Activated CD4-positive, alpha-beta T cell treated with anti-CD3 and anti-CD28 coated beads, Interleukin-2, Interleukin-6, amounts not matched to agents 100 ng/mL and 50 ng/mL, durations not matched to agents 16 hours and 8 hours (primary cell): ENCODE measurements at places on chromosomes 3 and 15.

DNA sequence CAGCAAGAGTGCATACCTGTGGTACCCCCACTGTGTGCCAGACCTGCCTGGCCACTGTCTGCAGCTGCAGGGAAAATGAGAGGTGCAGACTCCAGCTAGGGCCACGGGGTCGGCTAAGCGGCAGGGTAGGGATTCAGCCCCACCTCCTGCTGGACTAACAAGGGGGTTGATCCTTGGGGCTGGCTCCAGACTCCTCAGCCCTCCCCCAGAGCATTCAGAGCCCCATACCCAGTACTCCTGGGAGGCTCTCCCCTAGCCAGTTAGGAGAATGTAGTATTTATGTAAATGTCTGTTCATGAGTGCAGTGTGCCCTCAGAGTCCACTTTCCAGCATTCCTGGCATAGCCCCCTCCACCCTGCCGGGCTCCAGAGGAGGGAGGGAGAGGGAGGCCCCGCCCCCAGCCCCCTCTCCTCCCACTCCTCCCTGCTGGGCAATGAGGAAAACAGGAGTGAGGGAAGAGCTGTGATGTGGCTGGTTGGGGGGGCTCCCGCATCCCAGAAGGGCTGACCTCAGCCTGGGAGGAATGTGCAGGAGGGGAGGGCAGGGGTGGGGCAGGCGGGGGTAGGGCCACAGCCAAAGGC, 4.5 kb upstream of the SEMA3B start:
- no peak for DNase-seq

DNA sequence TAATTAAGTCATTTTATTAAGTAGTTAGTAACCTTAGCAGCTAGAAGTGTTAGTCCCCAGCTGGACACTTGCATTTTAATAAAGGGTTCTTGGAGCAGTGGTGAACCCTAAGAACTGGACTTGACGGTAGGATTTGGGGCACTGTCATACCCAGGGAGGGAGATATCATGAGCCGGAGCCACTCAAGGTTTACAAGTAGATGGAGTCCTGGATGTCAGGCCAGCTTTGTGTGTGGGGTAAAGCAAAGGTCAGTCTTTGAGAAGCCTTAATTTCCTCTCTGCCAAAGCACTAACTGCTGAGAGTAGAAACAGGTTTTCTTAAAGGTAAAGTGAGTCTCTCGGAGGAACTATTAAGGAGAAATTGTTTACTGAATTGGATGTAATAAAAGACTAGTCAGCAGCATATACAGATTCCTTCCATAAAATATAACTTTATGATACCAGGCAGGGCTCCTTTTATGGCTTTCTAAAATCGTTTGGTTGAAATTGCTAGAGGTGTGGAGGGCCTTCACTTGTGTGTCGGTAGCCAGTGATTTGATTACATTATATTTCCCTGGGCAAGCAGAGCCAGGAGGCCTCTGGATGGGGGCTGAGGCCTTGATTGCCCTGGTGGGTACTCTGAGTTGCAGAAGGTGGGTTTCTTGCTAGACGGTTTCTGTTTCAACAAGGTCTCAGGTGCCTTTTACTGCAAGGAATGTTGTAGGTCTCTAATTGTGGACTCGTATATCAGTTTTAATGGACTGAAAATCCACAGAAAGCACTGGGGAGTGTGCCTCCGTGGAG, 23.1 kb downstream of the SQOR start:
- no peak for DNase-seq

DNA sequence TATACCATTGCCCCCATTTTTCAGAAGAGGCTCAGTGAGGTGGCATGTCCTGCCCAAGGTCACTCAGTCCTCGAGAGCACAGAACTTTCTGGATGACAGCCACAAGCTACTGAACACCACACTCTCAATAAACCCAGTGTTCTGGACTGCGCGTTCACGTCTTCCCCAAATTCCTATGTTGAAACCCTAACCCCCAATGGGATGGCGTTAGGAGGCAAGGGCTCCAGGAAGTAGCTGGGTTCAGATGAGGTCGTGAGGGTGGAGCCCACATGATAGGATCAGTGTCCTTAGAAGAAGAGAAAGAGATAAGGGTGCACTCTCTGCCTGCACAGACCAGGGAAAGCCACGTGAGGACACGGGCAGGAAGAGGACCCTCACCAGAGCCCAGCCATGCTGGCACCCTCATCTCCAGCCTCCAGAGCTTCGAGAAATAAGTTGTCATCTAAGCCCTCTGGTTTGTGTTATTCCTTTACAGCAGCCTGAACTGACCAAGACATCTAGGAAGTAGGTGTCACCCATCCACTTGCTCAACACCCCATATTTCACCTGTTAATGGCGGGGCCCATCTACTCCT, 324.0 kb downstream of the UACA start:
- DNase-seq, result no peak

DNA sequence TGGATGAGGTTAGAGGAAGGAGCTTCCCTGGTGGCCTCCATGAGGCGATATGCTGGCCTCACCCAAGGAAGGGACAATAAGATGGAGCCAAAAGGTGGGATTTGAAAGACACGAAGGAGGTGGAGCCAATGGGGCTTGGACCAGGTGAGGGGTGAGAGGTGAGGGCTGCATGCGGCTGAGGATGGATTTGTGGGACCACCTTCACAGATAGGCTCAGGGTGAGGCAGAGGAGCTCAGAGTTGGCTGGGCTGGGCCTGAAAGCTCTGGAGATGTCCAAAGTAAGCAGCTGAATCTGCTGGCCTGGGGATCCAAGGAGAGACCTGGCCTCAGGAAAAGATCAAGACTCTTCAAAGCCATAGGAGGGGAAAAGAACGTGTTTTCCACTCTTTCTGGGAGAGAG, 49.8 kb downstream of the EXOG start:
- no peak for DNase-seq

DNA sequence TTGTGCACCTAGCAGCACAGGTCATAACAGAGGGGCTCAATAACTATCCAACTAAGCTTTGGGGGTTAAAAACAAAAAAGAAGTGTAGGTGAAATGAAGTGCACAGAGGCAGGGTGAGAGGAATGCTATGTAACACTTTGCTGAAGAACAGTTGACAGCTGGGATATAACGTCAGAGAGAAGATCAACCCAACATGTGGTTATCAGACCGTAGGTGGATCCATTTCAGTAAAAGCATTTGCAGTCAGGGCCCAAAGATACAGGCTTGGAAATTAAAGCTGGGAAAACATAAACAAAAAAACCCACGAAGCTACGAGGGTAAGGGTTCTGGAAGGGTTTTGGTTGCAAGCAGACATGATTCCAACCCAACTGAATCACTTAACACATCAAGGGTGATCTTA, 377.5 kb upstream of the NR2F2 start:
- DNase-seq, result no peak

DNA sequence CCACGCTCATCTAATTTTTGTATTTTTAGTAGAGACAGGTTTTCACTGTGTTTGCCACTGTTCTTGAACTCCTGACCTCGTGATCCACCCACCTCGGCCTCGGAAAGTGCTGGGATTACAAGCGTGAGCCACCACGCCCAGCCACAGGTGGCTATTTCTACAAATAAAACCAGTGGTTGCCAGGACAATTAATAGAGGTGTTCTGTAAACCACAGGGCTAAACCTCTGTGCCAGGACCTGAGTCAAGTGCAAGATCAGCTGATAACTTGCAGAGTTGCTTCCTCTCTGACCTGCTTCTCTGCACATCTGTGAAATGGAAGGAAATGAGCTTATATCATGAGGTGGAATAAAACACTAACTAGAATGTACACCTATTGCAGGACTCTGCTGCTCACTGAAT, 72.8 kb downstream of the CD200R1L start:
- peak; percentile 44 for DNase-seq

DNA sequence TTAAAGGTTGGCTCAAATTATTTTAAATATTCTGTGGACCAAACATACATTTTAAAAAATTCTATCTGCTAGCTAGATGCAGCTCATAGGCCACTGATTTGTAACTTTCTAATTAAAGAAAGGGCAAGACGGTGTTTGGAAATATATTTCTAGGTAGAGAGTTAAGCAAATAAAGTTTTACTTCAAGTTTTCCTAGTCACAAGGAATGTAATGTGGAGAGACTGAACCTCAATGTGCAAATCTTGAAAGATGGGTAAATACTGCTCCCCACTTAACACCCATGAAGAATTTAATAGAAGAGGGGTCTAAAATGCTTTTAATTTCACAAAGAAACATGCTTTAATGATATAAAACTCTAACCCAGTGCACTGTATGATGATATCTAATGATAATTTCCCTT, 175.2 kb downstream of the TIGIT start:
- DNase-seq, result no peak

DNA sequence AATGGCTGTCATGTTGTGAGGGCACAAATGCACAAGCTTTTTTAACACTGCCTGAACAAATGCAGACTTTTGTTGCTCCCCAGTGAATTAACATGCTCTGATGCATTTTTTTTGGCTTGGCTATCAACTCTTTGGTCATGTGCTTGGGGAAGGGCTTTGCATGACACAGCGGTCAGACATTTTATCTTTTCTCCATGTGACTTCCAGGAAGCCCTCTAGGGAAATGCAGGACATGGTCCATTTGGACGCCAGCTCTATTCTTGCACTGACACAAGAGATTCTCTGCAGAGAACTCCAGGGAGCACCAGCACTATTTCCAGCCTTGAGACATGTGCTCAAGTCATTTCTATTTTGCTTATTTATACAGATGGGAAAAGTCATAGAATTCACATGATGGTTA, 46.2 kb downstream of the NEK11 start:
- DNase-seq, result no peak

GRCh38 chr3:74537857-74538256, 76.6 kb downstream of the CNTN3 start:
- no peak for DNase-seq

- DNase-seq, result no peak
These were observed 61.4 kb downstream of the RPLP1 start for GRCh38 chr15:69513986-69514385.

DNA sequence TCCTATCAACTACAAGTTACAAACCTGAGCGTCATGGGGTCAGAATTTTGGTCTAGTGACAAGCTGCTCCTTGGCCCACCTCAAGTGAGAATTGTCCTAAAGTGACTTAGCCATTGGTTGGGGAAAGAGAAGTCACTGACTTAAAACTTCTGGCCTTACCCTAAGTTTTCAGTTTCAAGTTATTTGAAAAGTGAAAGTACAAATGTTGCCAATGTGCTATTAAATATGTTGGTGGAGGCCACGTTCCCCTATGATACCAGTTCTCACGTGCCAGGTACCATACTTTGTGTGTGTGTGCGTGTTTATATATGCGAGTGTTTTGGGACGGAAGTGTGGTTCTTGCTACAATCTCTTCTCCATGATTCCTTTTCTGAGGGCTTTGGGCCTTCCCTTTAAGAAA, 22.6 kb upstream of the RASGRP1 start:
- peak; percentile 12 for DNase-seq
